NCI-H1048 (cell line): ENCODE measurements at places on chromosomes 2 and 18.

DNA sequence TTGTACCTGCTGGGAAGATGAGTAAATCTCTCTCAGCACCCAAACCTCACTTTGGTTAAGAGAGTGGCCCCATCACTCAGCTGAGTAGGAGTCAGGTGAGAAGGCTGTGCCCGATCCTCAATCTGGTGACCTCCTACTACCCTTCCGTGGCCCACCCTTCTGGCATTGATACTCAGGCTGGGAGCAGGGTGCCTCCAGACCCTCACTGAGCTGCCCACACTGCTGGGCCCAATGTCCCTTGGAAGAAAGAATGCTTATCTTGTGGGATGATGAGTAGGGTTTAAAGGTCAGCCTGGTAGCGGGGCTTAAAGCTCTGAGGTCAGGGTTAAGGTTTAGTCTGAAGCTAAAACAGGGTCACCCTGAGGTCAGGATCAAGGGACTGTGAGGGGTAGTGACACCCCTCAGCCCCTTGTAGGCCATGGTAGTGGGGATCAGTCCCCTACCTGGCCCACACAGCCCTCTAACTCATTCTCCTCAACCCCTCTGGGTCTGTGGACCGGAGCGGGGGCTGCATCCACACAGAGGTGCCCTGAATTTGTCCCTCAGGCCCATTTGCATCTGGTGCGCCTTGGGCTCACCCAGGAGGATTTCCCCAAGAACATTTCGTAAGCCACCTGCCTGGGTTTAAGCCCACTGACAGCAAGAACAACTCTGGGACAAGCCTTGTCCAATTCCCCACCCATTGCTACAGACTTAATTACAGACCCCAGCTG, 123.8 kb downstream of the CYP26B1 start:
- no peak for DNase-seq

GRCh38 chr18:28062443-28062842, 114.5 kb downstream of the CDH2 start:
- DNase-seq: no peak

DNA sequence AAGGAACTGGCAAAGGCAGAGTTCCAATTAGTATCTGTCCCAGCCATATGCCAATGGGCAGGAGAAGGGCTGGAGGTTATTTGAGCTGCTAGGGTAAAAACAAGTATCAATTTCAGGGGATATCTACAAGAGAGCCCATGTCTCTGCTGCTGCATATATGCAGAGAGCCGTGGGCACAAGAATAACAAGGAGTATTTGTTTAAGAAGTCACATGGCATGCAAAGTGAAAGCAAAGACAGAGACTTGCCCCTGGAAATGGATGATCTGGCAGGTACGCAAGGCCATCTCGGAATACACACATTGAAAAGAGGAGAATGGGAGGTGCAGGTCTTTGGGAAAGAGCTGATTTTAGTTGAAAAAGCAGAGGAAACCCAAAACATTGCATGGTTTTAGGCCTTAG, 170.6 kb downstream of the EVA1A start:
- DNase-seq: no peak

GRCh38 chr2:217162533-217162932, 302.7 kb upstream of the TNP1 start:
- DNase-seq: no peak

DNA sequence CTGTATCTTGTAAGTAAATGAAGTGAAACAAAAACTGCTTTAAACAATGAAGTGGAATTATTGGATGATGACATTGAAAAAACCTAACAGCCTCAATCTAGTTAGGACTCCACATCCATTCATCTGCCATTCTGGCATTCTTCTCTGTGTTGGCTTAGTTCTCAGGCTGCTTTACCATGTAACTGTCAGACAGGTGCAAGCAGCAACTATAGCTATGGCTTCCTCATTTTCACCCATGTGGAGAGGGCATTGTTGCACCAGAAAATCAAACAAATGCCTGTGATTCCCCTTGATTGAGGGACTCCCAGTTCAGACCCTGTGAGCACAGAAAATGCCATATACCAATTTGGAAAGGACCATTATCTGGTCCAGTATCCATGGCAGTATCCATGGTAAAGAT, 129.5 kb upstream of the NYAP2 start:
- no peak for DNase-seq

DNA sequence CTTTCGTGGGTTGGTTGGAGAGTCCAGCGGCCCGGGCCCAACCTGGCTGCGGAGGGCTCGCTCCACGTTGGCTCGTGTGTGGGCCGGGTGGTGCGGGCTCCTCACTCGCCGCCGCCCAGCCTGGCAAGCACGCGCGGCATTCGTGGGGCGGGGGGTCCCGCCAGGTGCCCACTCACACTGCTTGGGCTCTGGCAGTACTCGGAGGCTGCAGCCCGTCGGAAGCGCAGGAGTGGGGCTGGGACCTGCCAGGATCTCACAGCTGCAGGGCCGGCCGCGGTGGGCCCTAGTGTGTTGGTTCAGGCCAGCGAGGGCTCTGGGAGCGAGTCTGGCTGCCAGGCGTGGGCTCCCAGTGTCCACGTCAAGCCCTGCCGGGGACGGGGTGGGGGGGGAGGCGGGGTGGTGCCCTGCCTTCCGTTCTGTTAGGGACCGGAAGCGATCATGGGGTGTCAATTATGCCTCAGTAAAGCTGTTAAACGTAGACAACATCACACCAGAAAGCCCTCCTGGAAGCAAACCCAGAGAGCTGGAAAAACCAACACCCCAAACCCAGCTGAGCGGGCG, 1.0 kb upstream of the HS6ST1 start:
- DNase-seq: no peak

DNA sequence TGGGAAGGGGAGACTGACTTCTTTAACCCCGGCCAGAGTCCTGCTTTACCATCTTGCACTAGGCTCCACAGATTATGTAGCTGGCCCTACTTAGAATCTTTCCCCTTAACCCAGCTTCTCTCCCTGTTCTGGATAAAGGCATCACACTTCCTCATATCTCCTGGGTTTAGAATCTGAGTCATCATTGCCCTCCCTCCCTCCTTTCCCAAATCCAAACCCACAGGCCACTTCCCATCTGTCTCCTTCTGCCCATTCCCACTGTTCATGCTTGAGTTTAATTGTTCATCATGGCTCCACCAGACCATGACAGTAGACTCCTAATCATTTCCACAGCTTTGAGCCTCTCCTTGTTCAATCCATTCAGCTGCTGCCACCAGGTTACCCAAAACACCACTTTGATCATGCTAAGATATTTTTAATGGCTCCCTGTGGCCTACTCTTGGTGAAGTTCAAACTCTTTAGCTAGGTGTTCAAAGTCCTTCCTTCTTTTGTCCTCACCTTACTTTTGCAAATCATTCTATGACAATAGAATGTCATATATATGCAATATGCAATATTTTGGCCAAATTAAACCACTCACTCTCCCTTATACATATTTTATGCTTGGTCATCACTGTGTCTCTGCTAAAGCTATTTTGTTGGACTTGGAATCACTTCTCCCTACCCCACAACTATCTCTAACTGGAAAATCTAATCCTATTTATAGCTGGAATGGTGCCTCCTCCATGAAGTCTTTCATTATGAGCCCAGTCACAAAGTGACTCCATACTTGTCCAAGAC, 5.5 kb downstream of the PDE11A start:
- no peak for DNase-seq

- no peak for DNase-seq
Observed at GRCh38 chr2:23322567-23323197, 62.3 kb upstream of the KLHL29 start.

- no peak for DNase-seq
Observed at GRCh38 chr2:50746526-50746925, 285.4 kb downstream of the NRXN1 start.

- no peak for DNase-seq
Observed at GRCh38 chr2:133658020-133658903, 90.0 kb upstream of the NCKAP5 start.

GRCh38 chr2:100814453-100814852, 5.5 kb upstream of the NPAS2 start:
- no peak for DNase-seq

DNA sequence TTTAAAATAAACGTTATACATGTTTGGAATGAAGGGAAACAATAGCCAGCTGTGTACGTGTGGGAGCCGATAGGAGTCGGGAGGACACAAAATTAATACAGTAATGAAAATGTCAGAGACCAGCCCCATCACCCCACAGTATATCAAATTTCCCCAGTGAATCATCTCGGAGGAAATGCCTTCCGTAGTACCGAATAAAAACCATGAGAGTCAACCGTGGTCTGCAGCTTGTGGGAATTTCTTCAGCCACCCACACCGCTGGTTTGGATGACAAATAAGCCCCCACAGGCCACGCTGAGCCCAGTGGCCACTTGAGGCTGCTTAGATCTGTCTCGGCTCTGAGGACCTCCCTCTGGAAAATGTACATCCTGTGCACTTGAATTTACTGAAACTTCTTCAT, 133.7 kb downstream of the COL6A3 start:
- no peak for DNase-seq

DNA sequence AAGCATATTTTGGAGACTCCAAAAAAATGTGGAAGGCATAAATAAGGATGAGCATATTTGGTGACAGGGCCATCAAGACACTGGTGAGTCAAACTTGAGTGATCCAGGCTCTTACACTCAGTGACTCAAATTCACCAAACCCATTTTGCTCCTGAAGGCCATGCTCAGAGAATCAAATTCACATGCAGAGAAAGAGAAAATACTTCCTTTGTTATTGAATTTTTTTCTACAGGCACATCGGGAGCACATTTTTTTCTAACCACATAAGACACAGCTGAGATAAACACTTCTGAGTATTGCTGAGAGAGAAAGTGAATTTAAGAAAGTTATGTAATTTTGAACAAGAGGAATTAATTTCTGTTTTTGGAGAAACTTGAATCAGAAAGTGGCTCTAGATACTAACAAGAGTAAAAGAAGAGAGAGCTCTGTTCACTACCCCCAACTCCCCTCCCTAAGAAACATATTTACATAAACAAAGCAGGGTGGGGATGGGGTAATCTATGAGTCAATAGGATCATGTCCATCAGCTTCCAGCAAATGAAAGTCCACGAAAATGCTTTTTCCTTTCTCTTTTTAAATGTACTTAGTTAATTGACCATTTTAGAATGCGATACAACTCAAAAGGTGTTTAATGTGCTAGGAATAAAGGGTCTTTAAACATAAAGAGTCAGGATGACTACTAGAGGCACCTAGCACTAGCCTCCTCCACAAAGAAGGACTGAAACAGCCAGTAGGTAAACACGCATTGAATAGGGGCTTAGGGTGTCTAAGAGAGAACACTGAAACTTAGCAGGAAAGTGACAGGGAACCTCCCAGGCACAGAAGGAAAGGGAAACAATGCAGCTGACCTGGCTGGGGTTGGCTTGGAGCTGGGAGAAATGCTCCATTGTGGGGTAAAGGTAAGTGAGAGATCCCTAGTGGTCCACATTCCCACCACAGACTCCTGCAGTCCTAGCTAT, 152.3 kb downstream of the KCNE4 start:
- no peak for DNase-seq

DNA sequence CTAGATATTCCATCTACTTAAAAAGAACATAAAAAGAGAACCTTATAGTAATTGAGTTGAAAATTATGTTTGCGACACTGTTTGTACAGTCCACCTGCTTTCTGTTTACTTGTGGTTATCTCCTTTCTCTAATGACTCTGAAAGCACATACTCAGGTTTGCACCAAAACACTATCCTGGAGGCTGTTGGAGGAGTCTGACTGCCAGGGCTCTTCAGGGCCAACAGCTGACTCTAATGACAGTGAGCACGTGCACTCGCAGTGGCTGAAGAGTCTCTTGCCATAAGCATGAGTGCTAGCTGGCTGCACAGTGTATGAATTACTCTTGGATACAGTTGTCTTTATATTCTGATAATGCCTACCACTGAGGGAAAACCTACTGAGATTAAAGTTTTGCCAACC, 16.7 kb upstream of the GLS start:
- no peak for DNase-seq

GRCh38 chr2:20106746-20107145, 55.3 kb upstream of the LAPTM4A start:
- no peak for DNase-seq

DNA sequence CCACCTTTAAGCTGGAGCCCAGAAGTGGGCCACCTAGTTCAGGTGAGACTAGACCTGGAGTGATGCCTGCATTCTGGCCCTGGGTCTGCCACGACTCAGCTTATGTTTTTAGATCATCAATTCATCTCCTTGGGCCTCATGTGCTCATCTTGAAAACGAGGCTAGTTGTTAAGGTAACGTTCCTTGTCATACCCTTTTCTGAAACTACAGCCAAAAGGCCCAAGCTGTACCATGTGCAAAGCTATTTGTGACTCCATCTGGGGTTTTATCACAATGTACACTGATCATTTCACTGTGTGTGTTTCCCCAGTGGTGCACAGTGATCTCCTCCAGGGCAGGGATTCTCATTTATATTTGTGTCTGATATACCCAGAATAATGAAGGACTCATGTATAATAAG, 138.4 kb upstream of the COPS8 start:
- no peak for DNase-seq

DNA sequence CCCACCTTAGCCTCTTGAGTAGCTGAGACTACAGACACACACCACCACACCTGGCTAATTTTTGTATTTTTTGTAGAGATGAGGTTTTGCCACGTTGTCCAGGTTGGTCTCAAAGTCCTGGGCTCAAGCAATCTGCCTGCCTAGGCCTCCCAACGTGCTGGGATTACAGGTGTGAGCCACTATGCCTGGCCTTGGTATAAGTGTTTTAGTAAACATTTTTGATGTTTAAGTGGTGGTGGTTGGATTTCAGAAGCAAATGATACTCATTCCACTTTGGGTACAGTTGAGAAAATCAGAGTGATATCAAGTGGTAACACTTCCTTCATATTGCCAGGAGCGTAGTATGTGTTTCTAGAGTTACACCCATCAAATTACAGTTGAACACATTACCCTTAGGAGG, 25.4 kb downstream of the ACADL start:
- DNase-seq: no peak

DNA sequence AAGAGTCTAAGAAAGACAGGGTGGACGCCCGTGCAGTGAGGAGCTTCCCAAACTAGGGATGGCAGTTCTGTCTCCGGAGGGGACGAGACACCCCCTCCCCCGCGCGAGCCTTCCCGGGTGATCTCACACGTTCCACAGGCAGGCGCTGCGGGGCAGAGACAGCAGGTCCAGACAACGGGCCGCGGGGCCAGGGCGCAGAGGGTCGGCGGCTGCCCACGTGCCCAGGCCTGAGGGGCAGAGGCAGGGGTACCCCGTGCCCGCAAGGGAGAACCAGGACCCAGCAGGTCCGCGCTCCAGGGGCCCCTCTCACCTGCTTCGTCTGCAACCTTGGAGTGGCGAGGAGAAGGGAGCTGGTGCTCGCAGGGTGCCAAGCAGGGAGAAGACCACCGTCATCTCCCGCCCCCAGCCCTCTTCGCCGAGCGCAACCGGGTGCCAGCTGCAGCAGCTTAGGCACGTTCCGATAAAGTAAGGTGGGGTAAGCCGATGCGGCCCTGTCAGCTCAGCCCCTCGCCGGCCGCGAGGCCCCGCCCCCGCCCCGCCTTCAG, at the start of gene GPR155:
Gene GPR155 (minus strand): TSS at position 467 of the 545 bp plus-strand sequence. CDS start 5,073 bp downstream, outside the sequence.
- no peak for DNase-seq
